ENCODE measurements at places on chromosomes 3 and 15.

DNA sequence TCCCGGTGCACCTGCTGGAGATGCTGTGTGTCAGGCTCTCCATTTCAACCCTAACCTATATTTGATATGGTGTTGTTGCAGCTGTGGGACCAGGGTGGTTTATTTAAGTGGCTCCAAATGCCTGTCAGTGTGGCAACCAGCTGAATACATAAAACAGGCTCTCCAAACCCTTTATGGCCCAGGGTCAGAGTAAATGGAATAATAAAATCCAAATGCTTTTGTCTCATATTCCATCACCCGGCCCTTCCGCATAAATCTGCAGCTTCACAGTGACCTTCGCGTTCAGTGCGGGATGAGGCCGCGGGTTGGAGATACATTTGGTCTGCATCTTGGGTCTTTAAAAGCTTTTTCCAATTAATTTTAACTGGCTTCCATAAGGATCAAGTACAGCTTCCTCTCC lies 382.1 kb upstream of the NR2F2 start:
- DNase-seq: no peak

GRCh38 chr3:54180921-54181320 lies 58.6 kb downstream of the CACNA2D3 start:
- DNase-seq: no peak

- no peak for DNase-seq
Observed at GRCh38 chr3:43400167-43400566, 113.8 kb downstream of the SNRK start.

DNA sequence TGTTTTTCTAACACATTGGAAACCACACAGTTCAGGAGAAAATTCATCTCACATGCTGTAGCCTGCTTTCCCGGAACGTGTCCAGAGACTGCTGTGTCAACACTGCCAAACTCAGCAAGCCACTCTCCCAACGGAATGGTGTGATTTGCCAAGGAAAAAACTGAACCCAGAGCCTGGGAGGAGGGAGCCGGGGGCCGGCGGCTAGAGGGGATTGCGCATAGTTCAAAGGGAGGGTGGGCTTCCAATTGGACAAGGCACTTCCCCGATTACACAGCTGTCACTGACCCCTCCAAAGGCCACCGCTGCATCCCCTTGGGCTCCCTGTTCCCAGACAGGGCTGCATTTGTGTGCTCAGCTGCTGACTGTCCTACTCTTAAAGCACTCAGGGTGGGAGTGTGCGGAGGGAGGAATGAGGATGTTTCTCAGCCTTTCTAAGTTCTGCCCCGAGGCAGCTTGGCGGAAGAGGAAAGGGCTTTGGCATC lies 256.2 kb downstream of the ZNF621 start:
- peak; percentile 65 for DNase-seq

DNA sequence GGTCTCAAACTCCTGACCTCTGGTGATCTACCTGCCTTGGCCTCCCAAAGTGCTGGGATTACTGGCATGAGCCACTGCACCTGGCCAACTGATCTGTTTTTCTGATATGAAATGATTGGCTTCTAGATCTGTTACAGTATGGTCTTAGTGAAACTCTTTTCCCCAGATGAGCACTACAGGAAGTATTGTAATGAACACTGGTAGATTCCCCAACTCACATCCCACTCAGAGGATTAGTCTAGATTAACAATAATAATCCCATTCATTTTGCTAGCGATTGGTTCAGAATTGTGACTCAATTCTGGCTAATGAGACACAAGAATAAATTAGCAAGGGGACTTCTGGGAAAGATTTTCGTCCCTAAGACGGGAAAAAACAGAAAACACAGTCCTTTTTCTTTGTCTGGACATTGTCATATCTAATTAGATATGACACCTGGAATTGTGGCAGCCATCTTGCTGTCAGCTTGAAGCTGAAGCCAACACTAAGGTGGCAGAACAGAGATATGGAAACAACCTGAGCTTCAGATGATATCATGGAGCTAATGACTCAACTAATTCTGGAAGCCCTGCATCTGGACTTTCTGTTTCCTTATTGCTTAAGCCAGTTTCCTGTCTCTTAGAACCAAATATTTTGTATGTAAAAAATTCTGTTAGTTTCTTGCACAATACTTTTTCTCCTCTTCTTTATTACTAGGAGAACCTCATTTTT lies 17.4 kb upstream of the NPTN start:
- no peak for DNase-seq

DNA sequence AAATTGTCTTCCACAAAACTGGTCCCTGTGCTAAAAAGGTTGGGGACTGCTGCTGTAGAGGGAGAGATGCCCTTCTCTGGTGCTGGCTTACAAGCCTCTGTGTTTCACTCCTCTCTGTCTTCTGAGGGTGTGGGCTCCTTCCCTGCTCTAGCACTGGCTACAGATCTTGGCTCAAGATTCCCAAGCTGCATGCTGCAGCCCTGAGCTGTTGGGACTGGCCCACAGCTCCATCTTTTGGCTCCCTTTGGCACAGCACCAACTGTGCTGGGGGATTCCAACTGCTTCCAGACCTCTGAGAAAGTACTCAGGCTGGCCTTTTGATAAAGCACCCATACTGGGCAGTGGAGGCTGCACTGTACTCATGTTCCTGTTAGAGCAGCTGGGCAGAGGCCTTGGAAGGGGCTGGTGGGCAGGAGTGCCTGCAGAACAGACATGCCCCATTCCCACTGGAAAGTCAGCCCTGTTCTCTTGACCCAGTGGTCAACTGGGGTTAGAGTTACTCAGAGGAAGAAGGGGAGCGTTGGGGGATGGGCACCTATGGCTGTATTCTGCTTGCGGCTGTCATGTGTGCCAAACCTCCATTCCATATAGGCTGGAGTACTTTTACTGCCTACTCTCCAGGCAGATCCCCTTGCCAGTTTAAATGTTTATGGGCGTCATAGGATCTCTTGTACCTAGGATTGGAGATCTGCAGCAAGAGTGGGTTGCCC lies 55.7 kb downstream of the GALK2 start:
- DNase-seq: no peak

DNA sequence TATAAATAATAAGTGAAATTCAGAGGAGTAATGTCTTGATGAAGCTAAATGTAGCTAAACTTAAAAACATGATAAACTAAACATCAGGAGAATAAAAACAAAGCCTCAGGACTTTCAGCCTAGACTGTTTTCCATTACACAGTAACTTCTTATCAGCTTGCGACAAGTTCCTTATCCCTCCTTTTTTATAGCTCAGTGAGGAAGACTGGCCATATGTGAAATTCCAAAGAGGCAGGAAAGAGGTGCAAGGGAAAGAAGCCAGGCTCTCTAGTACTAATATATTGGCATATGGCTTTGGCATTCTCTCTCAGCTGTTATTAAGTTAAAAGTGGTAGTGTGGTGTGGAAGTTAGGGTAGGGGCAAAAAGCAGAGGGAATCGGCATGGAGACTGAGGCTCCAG lies 4.4 kb downstream of the COX17 start:
- DNase-seq: no peak
